ENCODE measurements at places on chromosomes 12 and 14.

- DNase-seq: no peak
Observed at GRCh38 chr14:68966872-68967301, 12.2 kb downstream of the ACTN1 start.

- DNase-seq: no peak
Observed at GRCh38 chr12:39369756-39370155, 73.2 kb downstream of the KIF21A start.

DNA sequence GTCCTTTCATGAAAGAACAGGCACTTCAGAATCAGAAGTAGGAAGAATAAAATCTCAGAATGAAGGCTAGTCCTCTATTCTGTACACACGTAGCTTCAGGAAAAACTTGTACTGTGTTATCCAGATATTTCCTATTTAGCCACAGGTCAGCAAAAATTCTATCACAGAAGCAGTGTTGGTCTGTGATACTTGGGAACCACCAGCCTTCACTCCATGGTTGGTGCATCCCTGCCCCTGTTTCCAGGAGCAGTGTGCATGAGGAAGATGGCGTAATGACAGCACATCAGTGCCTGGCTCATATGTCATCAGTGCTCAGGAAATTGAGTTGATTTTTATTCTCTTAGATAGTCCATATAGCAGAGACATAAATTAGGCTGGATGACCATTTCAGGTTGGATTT, 87.7 kb downstream of the SAMD4A start:
- DNase-seq: no peak

- DNase-seq: no peak
Observed at GRCh38 chr14:50020799-50021198, 95.6 kb downstream of the VCPKMT start.

DNA sequence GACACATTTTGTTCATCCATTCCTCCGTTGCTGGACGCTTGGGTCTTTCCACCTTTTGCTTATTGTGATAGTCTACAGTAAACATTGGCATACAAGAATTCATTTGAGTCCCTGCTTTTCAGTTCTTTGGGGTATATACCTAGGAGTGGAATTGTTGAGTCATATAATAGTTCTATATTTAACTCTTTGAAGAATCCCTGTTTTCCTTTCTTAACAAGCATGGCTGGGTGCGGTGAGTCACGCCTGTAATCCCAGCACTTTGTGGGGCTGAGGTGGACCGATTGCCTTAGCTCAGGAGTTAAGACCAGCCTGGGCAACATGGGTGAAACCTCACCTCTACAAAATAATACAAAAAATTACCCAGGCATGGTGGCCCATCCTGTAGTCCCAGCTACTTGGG, 75.4 kb downstream of the CCDC92 start:
- no peak for DNase-seq

GRCh38 chr14:65413739-65414045, 1.2 kb downstream of the FUT8 start:
- DNase-seq: peak; percentile 4

DNA sequence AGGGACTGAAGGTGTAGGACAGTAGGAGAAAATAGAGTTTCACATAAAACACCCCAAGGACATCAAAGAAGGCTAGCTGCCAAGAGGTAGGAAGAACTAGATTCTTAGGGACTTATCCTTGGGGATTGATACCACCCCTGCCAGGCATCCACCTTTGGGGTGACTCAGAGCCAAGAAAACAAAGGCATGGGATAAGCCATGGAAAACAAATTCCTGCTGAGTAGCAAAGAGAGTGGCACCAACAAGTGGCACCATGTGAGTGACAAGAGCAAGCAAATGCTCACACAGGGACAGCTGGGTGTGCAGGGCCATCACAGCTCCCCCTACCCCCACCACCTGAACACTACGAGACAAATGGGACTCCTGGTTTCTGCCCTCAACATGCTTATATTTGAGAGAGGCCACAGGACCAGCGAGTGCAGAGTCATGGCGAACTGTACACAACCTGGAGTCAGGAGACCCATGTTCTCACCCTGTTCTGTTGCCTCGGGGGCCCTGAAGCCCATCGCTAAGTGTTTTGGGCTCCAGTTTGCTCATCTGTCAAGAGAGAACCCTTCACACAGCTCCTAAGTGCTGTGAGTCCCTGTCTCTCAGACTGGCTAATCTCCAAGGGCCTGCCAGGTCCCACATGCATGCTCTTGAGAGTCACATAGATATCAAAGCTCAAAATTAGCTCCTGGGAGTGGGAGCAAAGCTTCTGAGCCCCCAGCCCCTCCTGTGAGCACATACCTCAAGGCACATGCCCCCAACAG, 91.9 kb downstream of the DPF3 start:
- DNase-seq: no peak

DNA sequence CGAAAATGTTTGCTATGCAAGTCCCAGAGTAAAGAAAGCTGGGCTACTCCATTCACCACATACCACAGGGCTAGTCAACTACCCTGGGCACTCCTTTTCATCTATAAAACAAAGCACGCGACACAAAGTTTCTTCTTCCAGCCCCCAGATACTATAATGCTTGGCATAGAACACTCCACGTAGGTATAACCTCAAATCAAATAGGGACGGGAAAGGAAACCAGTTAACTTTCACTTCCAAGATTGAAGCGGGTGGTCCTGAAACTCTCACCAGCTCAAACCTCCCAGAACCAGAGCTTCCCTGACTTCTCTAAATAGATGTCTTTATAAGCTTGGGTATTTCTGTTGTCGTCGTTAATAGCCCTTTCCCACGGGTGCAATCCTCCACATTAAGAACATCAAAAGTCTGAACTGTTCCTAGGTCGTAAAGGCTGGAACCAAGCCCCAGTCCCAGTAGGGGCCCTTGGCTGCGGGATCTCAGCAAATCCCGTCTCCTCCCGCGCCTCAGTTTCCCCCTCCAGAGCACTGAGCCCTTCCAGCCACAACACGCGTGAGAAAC, 647 bp downstream of the LGMN start:
- no peak for DNase-seq

- no peak for DNase-seq
Observed at GRCh38 chr12:56229082-56229481, 769 bp upstream of the SLC39A5 start.

DNA sequence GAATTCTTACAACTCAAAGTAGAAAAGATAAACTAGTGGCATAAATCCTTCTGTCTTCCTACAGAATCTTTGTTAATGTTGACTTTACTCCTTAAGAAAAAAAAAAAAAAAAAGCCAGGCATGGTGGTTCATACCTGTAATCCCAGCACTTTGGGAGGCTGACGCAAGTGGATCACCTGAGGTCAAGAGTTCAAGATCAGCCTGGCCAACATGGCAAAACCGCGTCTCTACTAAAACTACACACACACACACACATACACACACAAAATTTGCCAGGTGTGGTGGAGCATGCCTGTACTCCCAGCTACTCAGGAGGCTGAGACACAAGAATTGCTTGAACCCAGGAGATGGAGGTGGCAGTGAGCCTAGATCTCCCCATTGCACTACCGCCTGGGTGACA, 17.7 kb upstream of the SPTSSA start:
- DNase-seq: no peak

- no peak for DNase-seq
Observed at GRCh38 chr12:57008178-57008577, 1.8 kb upstream of the ZBTB39 start.

GRCh38 chr12:54749191-54749818, 101.1 kb upstream of the DCD start:
- DNase-seq: peak; percentile 38

DNA sequence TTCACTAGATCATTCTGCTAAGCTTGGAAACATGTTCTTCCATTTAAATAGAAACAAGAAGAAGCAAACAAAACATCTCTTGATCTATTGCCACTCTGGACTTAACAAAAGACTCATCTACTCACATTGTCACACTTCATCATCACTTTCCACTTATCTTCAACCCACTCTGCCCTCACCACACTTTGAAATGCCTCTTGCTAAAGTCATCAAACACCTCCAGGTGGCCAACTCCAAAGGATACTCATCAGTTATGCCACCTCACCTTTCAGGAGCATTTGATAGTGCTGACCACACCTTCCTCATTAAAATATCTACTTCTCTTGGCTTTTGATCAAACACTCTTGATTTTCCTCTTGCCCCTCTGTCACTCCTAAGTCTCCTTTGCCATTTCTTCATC, 7.2 kb downstream of the EFCAB11 start:
- no peak for DNase-seq

DNA sequence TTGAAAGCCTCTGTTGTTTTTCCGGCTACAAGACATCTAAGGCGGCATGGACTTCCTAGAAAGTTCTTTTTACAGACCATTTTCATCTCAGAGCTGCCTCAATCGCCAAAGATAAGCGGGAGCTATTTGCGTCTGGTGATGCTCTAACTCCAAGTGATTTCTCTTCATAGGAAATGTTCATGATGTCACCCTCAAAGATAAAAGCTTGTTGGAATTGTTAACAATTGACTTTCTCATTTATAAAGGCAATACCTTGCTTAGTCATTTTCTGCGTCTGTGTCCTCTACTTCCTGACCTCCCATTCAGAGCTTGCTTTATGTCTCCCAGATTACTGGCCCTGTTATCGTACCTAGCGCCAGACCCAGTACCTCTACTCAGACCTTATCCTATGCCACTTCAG, 259.0 kb upstream of the G2E3 start:
- DNase-seq: no peak

GRCh38 chr12:32545413-32545980, 133.6 kb upstream of the DNM1L start:
- DNase-seq: no peak

- DNase-seq: peak; percentile 21
Observed at GRCh38 chr14:73245480-73246325, 8.4 kb downstream of the PAPLN start.

GRCh38 chr12:94230357-94230905, 82.1 kb downstream of the PLXNC1 start:
- DNase-seq: no peak

GRCh38 chr12:116384691-116385485, 107.4 kb upstream of the MED13L start:
- no peak for DNase-seq

GRCh38 chr12:11886339-11886738, 184.4 kb upstream of the BCL2L14 start:
- no peak for DNase-seq

GRCh38 chr12:88445705-88446394, 134.4 kb downstream of the KITLG start:
- DNase-seq: no peak

- no peak for DNase-seq
Observed at GRCh38 chr12:89073027-89073398, 279.3 kb downstream of the DUSP6 start.

DNA sequence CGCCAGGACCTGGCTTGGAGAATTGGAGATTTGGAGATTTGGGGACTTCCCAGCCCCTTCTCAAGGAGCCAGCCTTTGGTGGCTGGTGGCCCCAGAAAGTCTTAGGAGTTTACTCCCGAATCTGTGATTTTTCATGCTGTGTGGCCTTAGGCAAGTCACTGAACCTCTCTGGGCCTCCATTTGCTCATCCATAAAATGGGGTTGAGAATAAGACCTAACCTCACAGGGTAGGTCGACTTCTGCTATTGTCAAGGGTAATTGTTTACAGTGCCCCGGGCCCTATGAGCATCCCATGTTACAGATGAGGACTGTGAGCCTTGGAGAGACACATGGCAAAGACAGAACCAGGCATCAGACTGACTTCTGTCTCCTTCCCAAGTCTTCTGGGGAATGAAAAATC, 16.2 kb upstream of the TMEM119 start:
- no peak for DNase-seq

GRCh38 chr12:10140001-10140400, 10.0 kb upstream of the CLEC7A start:
- DNase-seq: peak; percentile 24

GRCh38 chr14:64963611-64964010, 8.5 kb downstream of the RAB15 start:
- no peak for DNase-seq

DNA sequence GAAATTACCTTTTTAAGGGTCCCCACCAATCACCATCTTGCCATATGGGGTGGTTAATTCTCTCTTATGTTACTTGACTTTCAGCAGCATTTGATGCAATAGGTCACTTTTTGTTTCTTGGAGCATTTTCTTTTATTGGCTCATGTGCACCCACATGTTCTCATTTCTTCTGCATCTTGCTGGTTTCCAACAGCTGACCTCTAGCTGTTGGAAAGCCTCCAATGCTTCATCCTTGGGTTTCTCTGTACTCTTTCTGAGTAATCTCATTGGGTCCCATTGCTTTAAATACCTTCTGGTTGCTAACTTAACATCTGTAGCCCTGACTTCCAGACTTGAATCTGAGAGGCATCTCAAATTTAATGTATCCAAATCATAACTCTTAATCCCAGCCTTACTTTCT, 116.8 kb downstream of the CRADD start:
- no peak for DNase-seq

GRCh38 chr12:27335364-27336281, 3.0 kb downstream of the BMAL2 start:
- DNase-seq: no peak

GRCh38 chr12:49549735-49550692, 11.2 kb downstream of the KCNH3 start:
- DNase-seq: no peak

GRCh38 chr14:58354808-58355207, 40.9 kb upstream of the TOMM20L start:
- no peak for DNase-seq
